ENCODE measurements at places on chromosomes 13 and 19.

GRCh38 chr19:51166846-51167490 lies 24.9 kb downstream of the SIGLEC7 start:
- peak; percentile 83 for DNase-seq

- DNase-seq: no peak
These were observed 780 bp downstream of the ACP4 start for GRCh38 chr19:50790922-50791467.

- no peak for DNase-seq
These were observed 556.8 kb upstream of the ARGLU1 start for GRCh38 chr13:107124730-107125129.

GRCh38 chr19:13461536-13461935 lies 44.7 kb downstream of the CACNA1A start:
- DNase-seq: no peak

Measured in inflammatory macrophage (primary cell).